A549 treated with GW870086 at 1 μM for 4 hours (cell line): ENCODE measurements at places on chromosomes 2 and 18. TPM values are rescaled to one million over a fixed set of nuclear protein-coding genes. Genes with fewer than 3 reads are reported as not detected.

The SPATA3 gene
- total RNA-seq = not detected in 5 replicates

The MARCO gene
- 0.07 to 0.36 TPM (median 0.09 TPM) in 3 of 5 replicates, not detected in the others for total RNA-seq

The SULT1C4 gene
- not detected in 5 replicates for total RNA-seq

The TTC31 gene
- total RNA-seq = 13.3 to 18.3 TPM (median 16.5 TPM) in 5 replicates

The RUFY4 gene
- 0.23 TPM in 1 of 5 replicates, not detected in the others for total RNA-seq

The PLB1 gene
- 0.99 to 1.8 TPM (median 1.6 TPM) in 5 replicates for total RNA-seq

The DSG1 gene
- total RNA-seq = not detected in 5 replicates

The LIPG gene
- total RNA-seq = 0.19 to 0.34 TPM (median 0.27 TPM) in 5 replicates

The DSC2 gene
- total RNA-seq = 0.65 to 1.3 TPM (median 1.1 TPM) in 5 replicates

The TXNDC2 gene
- total RNA-seq = 0.08 to 0.22 TPM (median 0.14 TPM) in 4 of 5 replicates, not detected in the other

The CCBE1 gene
- total RNA-seq = 6.3 to 13.3 TPM (median 11.6 TPM) in 5 replicates
